Skeletal muscle cell (primary cell): ENCODE measurements at places on chromosomes 11 and 22.

DNA sequence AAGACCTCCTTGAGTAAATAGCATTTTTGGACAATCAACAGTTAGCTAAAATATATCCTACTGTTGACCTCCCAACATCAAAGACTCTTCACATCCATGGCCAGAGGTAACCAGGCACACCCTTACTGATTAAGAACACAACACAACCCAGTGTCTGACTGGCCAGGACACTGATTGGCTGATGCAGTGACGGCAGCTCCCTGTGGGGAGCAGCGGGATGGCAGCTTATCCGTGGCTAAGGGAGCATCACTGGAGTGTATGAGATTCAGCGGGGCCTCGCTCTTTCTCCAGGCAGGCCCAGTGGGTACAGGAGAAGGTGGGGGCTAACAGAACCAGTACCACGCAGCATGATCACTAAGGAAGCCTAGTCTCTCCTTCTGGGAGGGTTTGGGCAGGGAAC, 10.3 kb upstream of the IL2RB start:
- no peak for DNase-seq

- no peak for DNase-seq
These were observed 228.1 kb downstream of the BUD13 start for GRCh38 chr11:116544721-116545120.

GRCh38 chr11:86698639-86699038, 26.2 kb upstream of the ME3 start:
- no peak for DNase-seq

DNA sequence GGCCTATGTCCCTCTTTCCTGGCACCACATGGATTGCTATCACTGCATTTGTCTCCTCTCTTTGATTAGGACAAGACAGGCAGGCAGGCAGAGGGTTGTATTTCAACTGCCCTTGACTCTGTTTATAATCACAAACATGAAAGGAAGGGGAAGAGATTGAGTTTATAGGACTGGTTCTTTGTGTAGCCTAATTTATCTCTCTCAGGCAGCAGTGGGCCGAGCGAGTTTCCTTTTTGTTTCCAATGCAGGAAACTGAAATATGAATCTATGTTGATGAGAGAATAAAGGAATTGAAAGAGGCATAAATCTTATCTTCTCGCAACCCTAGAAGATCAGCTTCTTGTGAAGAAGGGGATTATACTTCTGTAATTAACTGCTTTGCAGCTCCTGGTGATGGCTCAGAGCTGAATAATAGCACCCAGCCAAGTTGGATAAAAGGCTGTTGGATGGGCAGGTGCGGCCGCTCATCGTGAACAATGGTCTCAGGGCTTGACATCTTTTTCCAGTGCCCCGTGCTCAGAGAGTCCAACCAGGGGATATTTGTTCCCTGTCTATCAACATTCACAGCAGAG, 80.6 kb upstream of the SYT13 start:
- no peak for DNase-seq

DNA sequence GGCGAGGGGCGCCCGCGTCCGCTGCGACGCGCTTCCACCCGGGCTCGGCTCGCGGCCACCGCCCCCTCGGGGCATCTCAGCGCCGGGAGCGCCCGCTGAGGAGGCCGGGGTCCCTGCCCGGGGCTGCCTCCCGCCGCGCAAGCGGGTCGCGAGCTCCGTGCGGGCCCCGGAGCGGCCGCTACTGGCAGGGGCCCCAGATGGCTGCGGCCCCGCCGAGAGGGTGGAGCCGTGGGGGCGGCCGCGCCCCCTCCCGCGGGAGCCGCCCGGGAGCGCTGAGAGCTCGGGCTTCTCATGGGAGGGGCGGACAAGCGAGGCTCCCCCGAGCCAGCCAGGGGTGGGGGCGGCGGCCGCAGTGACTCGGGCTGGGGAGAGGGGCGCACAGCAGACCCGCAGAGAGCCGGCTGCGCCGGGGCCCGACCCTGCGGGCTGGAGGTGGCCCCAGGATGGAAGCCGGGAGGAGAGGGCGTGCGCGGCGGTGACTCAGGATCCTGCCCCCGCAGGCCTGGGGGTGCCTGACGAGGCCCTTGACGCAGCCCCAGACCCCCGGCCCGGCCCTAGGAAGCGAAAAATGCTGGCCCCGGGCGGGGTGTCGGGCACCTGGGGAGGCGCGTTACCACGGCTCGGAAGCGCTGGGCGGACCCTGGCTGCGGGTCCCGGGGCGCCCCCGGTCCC, 603 bp upstream of the ZFTA start:
- DNase-seq: no peak

DNA sequence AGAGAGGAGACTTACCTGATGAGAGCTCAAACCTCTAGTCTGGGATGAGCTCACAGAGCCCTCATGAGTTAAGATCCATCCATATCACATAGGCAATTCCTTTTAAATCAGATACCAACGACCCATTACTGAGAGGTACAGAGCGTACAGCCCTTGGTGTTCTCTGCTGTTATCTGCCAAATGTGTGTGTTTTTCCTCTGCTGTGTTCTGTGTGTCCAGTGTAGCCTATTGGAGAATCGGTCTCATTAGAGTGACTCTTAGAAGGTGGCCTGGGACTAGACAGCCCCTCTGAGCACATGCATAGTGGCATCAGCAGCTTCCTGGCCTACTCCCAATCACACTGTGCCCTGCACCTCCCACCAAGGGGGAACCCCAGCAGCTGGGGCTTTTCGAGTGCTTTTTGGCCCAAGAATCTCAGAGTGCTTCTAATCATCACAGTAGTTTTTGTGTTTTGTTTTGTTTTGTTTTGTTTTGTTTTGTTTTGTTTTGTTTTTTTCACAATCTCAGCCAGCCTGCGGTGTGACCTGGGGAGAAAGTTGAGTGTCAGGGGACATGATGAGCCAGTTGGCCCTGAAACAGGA, 25.4 kb downstream of the TP53AIP1 start:
- no peak for DNase-seq

- DNase-seq: no peak
These were observed 49.4 kb downstream of the RSF1 start for GRCh38 chr11:77771135-77771534.

- no peak for DNase-seq
These were observed 26.9 kb upstream of the HTR3A start for GRCh38 chr11:113947994-113948393.

- DNase-seq: no peak
These were observed 1.3 kb downstream of the GRIK4 start for GRCh38 chr11:120512739-120513435.

DNA sequence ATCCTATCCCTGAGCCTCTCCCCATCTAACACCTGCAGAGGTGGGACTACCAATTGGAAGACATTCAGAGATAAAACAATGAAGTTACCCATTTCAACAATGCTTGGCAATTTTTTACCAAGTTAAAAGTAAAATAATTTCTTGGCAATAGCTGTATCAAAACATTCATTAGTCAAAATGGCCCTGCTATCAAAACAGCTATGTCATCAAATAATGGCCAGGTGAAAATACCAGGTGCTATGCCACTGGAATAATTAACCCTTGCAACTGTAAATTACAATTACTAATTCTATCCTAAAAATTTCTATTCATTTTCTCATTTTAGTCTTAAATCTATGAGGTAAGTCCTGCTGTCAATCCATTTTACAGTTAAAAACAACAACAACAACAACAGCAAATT, 43.3 kb downstream of the NOX4 start:
- no peak for DNase-seq

DNA sequence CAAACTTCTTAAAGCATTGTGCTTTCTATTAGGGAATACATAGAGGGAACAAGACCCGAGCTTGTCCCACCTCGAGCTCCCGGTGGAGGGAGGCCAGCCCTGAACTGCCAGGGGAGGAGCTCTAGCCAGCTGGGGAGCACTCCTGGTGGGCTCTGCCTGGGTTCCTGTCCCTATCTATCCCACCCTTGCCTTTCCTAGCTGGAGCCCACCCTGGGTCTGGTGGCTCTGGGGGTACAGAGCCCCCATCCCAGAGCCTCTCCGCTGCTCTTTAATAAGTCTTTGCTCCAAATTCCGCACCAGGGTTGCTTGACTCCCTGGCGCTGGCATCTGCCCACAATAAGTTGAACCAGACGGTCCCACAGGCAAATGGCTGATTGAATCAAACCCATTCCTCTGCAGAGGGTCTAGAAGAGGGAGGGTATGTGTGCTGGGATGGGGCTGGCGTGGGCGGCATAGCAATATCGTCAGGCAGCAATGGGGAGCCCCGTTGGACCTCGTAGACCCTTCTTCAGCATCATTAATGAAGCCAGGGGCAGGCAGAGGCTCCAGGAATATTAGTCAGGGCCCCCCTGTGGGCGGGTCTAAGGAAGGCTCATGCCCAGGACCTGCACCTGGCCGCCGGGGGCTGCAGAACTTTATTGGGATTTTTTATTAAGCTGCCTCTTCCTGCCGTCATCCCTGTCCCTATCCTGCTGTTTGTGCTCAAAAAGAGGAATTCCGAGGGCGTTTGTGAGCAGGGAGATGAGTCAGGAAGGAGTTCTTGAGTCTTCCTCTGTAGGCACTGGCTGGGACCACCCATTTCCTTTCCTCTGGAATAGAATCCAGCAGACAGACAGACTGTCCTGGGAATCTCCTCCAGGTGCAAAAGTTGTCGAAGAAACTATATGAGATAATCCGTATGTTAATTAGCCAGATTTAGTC, 38.5 kb upstream of the RIC3 start:
- no peak for DNase-seq

- no peak for DNase-seq
These were observed at the start of gene CYB5R2 for GRCh38 chr11:7672960-7673723. Gene CYB5R2 (minus strand): TSS chr11:7673500. CDS start chr11:7672825, 675 bp downstream.

DNA sequence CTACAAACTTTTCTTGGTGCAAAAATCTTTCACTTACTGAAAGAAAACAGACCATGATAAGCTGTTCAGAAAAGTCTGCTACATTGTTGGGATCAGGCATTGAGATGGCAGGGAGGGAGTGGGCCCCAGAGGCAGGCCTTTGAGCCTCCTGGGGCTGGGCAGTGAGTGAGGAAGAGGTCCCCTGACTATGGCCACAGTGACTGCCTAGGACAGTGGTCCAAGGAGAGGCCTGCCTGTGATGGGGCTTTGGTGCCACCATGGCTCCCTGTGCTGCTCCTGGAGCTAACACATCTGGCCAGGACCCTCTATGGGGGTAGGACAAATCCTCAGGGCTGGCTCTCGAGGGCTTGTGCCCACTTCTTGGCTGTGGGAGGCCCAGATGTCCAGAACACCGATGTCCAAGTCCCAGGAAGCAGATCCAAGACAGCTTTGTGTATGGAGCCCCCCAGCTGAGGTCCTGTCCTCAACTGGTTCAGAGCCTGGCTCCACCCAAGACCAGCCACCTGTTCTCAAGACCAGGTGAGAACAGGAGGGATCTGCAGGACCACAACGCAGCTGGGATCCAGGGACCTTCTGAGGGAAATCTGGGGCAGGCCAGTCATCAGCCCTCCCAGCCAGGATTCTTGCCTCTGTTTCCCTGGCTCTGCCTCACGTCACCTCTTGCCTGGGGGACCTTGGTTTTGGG, 36.9 kb downstream of the PPM1F start:
- DNase-seq: no peak
